ENCODE measurements at places on chromosomes 16 and 17.

DNA sequence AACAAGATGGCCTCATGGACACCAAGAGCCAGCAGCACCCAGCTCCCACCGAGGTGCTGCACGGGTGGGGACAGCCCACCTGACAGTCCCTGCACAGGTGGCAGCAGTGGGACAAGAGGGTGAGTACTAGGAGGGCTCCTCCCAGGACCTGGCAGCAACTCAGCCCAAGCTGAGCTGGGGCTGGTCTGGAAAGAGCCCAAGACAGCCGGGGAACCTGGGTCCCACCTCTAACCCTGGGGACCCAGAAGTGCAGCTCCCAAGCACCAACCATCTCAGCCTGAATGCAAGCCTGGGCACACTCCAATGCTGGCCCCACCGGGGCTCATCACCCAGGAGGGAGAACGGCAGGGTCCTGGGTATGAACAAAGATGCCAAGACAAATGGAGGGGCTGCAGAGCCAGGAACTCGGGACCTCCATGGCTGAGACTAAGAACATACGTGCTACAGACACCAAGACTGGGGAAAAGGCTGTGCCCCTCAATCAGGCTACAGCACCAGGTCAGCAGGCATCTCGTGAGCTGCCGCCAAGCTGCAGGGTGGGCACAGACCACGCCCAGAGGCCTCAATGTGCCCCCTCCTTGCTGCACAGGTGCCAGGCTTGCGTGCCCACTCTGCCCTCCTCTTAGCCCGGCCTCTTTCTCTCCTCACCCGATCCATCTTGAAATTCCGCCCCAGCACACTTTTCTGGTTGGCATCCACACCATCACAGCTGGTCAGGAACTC is 37.5 kb upstream of the GSG1L start:
- no peak for DNase-seq

DNA sequence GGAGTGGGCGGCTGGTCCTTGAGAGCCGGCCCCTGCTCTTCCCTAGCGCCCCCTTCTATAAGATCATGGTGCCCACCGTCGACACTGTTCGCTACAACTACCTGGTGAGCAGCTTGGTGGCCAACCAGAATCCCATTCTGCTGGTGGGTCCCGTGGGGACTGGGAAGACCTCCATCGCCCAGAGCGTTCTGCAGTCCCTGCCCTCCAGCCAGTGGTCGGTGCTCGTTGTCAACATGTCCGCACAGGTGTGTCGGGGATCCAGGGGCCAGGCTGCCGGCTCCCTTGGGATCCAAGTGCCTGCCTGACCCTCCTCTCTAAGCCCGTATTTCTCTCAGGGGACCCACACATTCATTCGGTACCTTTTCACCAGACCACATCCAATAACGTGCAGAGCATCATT is 41.4 kb upstream of the KDM6B start:
- no peak for DNase-seq

DNA sequence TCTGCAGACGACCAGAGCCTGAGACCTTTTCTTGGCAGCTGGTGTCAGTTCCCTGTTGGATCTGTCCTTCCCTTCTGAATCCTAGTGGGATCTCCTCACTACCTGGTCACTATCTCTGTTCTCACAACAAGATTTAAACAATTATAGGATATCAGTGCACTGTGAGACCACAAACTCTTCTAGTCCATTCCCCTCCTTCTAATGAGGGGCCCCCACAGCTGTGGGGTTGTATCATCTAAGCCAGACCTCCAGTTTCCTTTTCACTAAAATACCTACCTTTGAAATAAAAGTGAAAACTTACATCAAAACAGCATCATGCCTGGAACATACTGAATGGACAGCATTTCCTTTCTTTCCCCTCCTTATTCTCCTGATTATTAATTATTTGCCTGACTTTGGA is 233.2 kb downstream of the PRKCA start:
- DNase-seq = no peak

GRCh38 chr17:39666601-39667261 is 1.5 kb upstream of the PNMT start:
- no peak for DNase-seq

DNA sequence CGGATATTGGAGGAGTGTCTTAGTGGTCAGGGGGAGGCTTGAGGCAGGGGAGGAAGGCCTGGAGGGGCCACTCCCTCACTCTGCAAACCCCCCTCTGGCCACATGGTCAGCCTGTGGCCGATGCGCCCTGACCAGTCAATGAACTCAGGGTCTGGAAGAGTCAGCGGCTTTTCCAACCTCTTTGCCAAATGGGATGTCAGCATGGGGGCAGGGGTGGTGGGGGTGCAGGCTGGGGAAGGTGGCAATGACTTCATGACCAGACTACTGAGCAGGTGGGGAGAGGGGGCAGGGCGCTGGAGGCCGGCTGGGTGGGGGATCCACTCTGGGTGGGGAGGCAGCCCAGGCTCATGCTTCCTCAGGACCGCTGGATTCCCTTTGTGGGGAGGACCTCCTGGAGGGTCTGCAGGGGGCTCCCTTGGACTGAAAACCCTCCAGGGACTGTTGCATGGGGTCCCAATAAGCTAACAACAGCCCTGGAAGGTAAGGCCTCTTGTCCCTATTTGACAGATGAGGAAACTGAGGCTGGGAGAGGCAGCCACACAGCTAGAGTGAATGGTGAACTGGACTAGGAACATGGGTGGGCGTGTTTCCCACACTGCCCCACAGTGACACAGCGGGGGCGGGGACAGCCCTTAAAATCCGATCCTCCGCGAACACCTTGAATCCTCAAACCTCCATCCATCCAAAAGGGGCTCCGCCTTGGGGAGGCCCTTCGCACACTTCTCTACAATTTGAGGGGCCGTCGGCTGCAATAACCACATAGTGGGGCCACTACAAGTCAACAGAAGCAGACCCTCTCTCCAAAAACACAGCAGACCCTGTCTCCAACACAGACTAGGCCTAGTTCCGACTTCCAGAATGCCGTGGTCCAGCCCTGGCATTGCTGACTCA is 81.0 kb upstream of the TOB1 start:
- no peak for DNase-seq

DNA sequence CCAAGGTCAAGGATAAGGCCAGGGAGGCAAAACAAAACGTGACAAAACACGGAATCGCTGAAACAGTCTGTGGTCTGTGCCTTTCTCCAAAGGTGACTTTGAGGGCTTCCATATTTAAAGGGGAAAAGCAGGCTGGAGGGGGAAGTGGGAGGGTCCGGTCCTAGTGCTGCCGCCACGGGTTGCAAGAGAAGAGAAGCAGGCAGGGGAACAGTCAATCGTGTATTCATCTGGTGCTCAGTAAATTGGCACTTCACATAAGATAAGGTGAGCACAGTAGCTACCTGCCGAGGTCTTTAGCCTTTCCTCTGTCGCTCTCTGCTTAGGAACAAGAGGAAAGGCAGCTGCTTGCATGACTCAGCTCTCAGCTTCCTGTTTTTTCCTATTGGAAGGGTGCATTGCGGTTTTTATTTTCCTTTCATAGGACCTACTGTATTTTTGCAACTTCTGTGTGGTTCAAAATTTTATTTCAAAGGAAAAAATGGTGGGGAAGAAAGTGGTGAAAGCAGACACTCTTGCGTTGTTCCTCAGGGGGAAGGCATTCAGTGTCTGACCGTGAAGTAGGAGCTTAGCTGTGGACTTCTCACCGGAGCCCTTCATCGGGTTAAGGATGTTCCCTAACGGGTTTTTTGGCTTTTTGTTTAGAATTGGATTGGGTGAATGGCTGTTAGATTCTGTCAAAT is 7.1 kb upstream of the LGALS3BP start:
- DNase-seq = peak; percentile 26

- no peak for DNase-seq
These were observed 579.7 kb downstream of the CDH11 start for GRCh38 chr16:64542152-64542551.

DNA sequence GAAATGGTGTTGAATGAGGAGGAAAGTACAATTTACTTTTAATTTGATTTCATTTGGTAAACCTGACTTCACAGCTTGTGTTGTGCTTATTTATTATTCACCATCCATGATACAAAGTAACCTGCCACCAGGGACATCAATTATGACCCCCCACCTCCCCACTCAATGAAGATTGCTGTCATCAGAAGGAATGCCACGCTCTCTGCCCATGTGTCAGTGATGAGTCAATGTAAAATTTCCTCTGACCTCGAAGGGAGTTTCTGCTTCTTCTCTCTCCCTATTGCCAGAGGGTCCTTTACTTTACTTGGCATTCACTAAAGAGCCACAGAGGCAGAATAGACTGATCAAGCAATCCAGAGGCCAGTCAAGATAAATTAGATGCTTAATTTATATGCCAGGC is 759.7 kb downstream of the CDH11 start:
- no peak for DNase-seq

GRCh38 chr16:842061-842476 is 41.5 kb upstream of the GNG13 start:
- no peak for DNase-seq

Data from spinal cord (tissue), 10 donors.